ENCODE measurements at places on chromosomes 4 and X.
A peak's percentile ranks its signal among the peaks of the same experiment; 100 is the strongest.

DNA sequence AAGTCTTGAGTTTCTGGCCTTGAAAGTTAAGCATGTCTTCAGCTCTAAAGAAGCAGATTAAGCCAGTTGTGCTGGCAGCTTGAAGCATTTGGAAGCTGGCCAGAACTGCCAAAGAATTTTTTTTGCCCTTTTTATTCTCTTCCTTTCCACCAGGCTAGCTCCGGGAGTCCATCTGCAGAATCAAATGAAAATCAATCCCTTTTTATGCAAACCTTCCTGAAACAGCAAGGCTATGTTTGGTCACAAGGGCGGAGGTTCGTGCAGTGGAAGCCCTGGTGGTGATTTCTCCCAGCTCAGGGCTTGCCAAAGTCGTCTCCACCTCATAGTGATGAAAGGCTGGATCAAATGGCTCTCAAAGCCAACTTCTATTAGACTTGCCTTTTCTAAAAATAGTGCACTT is 21.6 kb upstream of the C4orf54 start:
- DNase-seq, result no peak

DNA sequence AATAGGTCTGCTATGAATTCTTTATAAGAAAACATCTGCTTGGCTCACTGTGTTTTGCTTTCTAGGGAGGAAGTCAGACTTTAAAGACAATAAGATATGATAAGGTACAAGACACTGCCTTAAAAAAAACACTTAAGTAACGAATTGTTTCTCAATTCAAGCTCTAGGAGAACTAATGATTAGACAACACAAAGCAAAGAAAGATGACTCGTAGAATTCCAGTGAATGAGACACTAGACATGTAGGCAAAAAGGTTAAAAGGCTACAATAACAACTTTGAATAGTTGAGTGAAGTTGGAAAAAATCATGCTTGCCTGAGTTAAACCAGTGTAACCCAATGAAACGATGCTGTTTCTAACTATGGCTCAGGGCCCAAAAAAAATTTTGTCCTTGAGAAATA is 344.4 kb upstream of the ACTRT1 start:
- no peak for DNase-seq

DNA sequence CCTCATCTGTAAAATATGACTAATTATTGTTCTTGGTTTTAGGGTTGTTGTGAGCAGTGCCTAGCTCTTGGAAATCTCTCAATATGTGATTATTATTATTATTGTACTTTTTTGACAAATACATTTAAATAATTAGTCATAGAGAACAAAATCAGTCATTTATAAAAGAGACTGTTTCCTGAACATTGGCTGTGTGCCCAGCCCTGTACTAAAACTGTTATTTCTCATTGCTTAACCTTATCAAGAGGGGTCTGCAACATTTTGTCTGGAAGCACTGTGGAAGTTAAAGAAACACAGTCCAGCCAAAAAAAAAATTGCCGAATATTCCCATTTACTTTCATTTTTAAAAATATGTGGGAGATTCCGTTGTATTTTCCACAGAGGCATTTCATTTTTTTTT is 989.2 kb upstream of the SLIT2 start:
- no peak for DNase-seq

- DNase-seq, result no peak
Measured at GRCh38 chr4:164438321-164438720, 315.6 kb upstream of the SMIM31 start.

- DNase-seq, result no peak
Measured at GRCh38 chrX:152893980-152894610, 3.8 kb upstream of the ZNF185 start.

DNA sequence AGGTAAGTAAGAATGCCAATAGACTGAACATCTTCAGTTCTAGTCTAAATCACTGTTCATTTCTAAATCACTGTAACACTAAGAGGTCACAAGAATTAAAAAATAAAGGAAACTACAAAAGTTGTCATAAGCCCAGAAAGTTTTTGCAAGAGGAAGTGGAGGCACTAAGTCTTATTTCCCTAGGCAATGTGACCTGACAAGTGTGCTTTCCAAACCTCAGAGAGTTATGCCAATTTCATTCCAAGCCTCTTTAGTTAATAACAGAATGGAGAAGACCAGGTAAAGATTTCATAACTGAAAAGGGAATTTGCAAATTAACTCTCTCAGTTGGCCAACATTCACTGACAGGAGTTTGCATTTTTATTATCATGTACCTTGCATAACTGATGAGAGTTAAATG is 40.5 kb downstream of the BBS12 start:
- no peak for DNase-seq

- DNase-seq, result no peak
Measured at GRCh38 chrX:146189371-146189770, 371.7 kb downstream of the SLITRK2 start.

GRCh38 chr4:139655116-139655515 is 10.5 kb upstream of the MGST2 start:
- DNase-seq, result peak; percentile 45

DNA sequence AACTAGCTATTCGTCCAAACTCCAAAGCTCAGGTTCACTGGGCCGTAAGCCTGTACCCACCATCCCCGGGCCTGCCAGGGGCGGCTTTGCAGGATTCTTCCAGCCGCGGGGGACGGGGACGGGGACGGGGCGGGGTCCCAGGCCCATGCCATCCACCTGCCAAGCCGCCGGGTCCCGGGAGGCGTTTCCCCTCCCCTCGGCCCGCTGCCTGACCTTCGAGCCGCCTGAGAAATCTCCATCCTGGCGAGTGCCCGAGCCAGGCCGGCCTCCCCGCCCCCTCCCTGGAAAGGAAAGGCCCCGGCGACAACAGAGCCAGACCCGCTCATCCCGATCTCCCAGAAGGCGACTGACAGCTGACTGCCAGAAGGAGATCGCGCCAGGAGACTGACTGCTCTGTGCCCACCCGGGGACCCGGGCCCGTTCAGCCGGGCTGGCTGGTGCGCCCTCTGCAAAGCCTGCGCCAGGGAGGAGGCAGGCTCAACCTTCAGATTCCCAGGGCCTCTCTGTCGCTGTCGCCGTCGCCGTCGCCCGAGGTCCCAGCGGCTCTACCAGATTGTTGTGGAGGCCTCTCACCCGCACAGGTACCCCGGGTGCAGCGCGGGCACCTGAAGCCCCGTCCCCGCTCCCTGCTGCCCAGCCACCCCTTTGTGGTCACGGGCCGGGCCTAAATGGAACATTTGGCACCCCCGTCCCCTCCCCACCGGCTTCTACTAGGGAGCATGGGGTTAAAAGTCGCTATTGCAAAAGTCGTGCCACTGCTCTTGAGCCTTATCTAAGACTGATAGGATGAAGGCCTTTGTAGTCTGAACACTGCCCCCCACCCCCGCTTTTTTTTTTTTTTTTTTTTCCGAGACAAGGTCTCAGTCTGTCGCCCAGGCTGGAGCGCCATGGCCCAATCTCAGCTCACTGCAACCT is at the start of gene RGN:
Gene RGN, plus strand, starts transcription at position 315 of the 915 bp plus-strand sequence. CDS start 2,702 bp downstream, outside the sequence.
- DNase-seq, result no peak

- DNase-seq, result no peak
Measured at GRCh38 chr4:183013730-183014002, 85.4 kb upstream of the WWC2 start.

DNA sequence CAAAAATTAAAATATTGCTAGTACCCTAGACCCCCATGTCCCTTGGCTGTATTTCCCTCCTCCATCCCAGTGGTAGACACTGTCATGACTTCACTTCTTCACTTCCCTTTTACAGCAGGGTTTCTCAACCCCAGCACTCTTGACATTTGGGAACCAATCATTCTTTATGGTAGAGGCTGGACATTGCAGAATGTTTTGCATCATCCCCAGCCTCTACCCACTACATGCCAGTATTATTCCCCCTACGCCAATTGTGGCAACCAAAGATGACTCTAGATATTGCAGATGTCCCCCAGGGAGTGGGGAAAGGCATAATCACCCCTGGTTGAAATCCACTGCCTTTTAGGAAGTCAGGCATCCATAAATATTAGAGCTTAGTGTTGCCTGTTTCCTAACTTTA is 138.6 kb downstream of the AMELX start:
- no peak for DNase-seq

DNA sequence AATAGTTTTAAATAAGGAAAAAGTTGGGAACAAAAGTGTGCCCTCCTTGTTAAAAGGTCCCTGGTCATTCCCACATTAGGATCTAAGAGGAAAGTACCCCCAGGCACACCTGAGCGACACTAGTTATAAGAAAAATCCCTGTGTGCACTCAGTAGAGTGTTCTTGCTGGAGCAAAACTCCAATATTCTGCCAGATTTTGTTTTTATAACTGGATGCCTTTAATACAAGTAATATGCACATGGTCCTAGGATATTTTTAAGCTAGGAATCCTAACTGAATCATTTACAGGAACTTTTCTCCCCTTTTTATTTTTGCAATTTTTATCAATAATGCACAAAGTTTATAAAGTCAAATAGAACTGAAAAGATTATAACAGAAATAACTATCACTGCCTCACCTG is 68.6 kb downstream of the BEND4 start:
- DNase-seq, result no peak

GRCh38 chr4:111806331-111806730 is 338.9 kb upstream of the FAM241A start:
- no peak for DNase-seq

- DNase-seq, result no peak
Measured at GRCh38 chr4:122775987-122776836, 43.7 kb downstream of the BBS12 start.

- DNase-seq, result no peak
Measured at GRCh38 chr4:126860308-126860707, 772.4 kb upstream of the INTU start.

GRCh38 chr4:53057679-53058078 is 195.6 kb downstream of the RASL11B start:
- DNase-seq, result no peak

GRCh38 chr4:48343551-48343950 is 2.2 kb downstream of the SLAIN2 start:
- DNase-seq, result no peak

DNA sequence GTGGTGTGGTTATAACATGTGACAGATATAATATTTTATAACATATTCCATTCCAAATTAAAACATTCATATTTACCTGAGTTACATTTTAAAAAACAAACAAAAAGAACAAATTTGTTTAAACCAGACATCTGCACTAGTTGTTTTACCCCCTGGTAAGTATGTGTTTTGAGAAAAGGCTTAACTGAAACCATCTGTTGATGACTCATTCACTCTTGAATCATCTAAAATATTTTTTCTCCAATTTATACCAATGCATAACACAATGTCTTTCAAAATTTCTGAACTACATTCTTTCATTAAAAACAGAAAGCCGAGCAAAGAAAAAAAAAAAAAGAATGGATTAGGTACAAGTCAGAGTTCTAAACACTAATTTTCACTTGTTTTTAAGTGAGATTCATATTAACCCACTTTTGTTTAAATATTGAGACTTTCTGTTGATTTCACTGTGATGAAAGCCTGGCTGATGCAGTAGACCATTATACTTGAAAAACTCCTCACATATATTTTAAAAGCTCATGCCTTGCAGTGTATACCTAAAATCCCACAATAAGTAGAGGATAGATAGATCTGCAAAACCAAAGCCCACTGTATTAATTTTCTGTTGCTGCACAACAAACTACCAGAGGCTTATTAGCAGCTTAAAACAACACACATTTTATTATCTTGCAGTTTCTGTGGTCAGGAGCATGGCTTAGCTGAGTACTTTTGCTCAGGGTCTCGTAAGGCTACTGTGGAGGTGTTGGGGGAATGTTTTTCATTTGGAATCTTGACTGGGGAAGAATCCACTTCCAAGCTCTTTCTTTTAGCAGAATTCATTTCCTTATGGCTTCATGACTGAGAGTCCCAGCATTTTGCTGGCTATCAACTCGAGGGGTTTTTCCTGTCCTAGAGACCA is 221.5 kb downstream of the PCDH18 start:
- peak; percentile 68 for DNase-seq

DNA sequence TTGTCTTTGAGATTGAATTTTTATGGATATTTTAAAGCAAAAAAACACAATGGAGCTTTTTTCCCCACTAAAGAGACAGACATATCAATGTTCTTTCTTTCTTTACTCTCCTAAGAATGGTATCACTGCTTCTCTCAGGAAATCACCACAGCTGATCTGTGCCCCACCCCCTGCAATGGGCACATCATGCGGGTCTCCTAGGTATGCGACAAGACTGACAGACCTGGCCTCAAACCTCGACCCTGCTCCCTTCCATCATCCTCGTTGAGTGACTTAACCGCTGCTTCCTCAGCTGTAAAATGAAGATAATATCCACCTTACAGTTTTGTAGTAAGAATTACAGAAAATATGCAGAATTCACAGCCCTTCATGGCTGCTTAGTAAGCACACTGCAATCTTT is 58.3 kb downstream of the LEF1 start:
- DNase-seq, result no peak

DNA sequence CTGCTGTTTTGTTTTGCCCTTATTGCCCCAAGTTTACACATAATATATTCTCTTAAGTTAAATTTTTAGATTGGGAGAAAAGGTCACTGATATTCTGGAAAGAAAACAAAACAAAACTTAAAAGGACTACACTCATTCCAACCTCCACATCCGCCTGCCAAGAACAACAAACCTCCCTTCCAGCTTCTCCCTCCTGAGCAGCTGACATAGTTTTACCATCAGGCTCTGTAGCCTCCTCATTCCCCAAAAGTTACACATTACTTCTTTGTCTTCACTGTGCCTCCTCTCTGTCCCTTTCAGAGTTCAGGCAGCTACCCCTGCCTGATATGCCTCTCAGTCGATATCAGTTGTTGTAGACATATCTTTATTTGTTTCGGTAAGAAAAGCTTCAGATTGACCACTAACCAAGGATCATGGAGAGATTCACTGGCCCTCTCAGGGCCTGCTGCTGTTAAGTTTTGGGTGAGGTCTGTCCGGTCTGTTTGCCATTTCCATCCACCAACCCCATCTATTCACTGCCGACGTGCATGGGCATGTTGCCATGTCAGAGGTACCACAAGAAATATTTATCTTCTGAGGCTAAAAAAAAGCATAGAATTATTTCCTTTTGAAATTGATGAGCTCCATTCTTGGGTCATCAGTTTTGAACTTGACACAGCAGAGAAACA is 164.1 kb downstream of the GASK1B start:
- DNase-seq, result no peak

DNA sequence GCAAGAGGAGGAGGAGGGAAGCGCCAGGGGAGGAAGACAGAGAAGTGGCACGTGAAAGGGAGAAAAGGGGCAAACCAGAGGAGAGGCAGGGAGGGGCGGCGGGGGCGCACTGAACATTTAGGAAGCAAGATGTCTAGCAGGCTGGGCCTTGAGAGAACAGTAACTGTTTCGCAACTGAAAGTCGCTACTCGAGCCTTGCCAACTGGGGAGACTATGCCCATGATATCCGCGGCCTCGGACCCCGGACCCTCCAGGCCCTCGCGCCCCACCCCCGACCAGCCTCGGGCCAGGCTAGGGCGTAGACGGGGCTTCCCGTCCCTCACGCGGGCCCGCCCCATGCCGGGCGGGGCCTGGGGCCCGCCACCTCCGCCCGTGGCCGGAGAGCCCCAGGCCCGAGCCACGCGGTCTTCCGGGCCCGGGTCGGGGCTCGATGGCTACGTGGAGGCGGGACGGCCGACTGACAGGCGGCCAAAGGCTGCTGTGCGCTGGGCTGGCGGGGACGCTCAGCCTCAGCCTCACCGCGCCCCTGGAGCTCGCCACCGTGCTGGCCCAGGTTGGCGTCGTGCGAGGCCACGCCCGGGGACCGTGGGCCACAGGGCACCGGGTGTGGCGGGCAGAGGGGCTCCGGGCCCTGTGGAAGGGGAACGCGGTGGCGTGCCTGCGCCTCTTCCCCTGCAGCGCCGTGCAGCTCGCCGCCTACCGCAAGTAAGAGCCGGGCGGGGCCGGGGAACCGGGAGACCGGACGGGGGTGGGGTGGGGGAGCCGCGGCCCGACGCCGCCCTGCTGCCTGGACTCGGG is at the start of gene SLC25A43:
Gene SLC25A43, plus strand, starts transcription at position 363 of the 798 bp plus-strand sequence. Its CDS starts 68 bp downstream, at position 431.
- no peak for DNase-seq

- no peak for DNase-seq
Measured at GRCh38 chr4:148443512-148444295, 1.5 kb upstream of the NR3C2 start.

All from HFFc6 (cell line).